ENCODE measurements at places on chromosomes 5 and 9.

DNA sequence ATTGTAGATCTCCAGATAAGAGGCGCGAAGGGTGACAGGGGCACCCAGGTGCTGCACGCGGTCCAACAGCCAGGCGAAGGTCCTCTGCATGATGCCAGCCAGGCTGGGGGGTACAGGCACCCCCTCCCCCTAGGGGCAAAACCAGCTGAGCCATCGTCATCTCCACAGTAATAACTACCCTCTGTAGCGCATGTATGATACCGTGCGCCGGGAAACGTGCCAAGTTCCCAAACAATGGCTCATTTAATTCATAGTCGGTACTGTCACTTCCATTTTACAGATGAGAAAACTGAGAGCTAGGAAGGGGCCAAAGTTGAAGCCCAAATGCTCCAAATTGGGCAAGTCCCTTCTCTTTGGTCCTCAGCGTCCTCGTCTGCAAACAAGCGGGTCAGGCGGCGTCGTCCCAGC is 1.5 kb downstream of the KIF12 start:
- peak; percentile 25 for DNase-seq

DNA sequence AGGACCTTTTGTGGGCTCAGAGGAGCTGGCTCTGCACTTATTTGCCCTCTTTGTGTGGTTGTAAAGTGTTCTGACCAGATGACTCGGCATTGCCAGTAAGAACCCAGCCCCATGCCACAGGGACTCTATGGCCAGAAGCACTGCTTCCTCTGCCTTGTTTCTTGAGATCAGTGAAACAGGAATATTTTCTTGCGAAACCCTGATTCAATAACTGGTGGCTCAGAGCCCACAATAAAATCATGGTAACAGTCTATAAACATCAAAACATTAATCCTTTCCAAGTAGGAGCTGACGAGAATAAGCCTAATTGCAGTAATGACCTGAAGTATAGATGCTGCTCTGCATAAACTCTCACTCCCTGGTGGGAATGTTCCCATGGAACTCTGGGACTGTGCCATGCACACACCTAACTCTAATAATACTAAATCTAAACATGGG is 344.3 kb downstream of the ZNF608 start:
- peak; percentile 90 for DNase-seq

DNA sequence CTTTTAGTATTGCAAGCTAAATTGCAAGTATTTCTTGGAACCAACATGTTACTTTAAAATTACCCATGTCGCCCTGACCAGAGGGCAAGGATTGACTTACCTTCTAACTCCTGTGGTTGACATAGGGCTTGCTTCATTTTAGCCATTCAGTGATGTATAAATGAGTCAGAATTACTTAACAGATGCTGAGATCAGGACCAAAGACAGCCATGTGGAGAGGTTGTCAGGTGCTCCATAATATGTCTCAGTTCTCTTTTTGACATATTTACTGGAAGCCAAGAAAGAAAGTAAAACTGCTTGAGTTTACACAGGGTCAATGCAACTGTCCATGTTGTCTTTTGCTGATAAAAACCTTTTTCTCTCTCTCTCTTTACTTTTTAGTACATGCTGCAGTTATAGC is 33.2 kb downstream of the F2RL2 start:
- DNase-seq = peak; percentile 50

DNA sequence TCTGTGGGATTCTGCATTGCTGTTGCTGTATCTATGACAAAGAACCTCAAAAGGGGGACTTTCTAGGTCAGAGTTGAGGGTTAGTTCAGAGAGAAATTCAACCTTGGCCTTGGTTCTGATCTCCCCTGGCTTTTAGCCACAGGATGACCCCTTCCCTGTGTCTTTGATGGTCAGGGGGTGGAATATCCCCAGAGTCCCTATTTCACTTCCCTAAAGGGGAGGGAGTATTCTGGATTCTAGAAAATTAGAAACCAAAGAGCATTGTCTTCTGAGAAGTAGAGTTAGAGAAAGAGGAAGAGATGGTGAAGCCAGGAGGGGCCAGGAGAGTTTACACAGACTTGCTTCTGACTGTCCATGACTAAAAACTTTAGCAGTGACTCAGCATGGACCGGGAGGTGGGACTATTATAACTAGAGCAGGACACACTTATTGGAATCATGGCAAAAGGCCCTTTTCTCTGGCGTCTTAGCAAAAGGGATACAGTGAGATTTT is 56.2 kb upstream of the LPAR1 start:
- peak; percentile 70 for DNase-seq

DNA sequence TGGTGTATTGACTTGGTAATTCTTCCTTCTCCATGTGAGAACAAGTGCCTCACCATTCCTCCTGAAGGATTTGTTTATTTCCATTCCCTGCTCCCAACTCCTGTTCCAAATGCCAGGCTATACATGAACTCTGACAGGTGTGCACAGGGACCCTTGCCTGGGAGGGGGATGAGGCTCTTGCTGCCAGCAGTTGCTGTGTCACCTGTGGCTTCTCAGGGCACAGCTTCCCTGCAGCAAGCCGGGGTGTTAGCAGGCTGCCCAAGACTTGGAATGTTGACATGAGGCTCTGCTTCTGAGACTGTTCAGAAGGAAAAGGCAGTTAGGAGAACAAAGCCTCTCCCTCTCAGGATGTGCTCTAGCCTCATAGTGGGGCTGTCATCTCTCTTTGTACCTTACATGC is 131.3 kb downstream of the DOCK2 start:
- no peak for DNase-seq

- DNase-seq = no peak
Observed at GRCh38 chr5:2832394-2832793, 80.9 kb upstream of the IRX2 start.

DNA sequence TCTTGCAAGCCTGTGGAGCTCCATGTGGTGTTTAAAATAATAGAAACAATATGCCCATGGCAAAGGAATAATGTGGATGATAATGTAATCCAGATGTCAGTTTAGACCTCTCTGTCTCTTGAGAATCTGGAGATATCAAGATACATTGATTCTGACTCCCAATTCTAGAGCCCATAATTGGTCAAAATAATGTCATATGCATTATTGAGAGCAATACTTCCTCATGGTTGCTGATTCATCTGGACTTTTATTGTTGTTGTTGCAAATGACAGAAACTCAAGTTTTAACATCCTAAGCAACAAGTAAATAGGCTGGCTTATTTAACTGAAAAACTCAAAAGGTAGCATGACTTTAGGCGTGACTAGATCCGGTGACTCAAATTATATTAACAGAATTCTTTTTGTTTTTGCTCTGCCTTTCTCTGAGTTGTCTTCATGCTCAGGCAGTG is 152.1 kb downstream of the PCSK1 start:
- peak; percentile 78 for DNase-seq

GRCh38 chr9:74499770-74500583 is 2.8 kb downstream of the RORB start:
- no peak for DNase-seq

- no peak for DNase-seq
Observed at GRCh38 chr9:68706363-68707201, 1.5 kb downstream of the PIP5K1B start.

- DNase-seq = no peak
Observed at GRCh38 chr9:129478461-129478860, 142.4 kb downstream of the C9orf50 start.

GRCh38 chr9:91037511-91038482 is 236.2 kb downstream of the SYK start:
- peak; percentile 41 for DNase-seq

- DNase-seq = no peak
Observed at GRCh38 chr5:131285703-131286399, 22.0 kb downstream of the CDC42SE2 start.

GRCh38 chr5:154258531-154259217 is 68.1 kb downstream of the GALNT10 start:
- DNase-seq = no peak

DNA sequence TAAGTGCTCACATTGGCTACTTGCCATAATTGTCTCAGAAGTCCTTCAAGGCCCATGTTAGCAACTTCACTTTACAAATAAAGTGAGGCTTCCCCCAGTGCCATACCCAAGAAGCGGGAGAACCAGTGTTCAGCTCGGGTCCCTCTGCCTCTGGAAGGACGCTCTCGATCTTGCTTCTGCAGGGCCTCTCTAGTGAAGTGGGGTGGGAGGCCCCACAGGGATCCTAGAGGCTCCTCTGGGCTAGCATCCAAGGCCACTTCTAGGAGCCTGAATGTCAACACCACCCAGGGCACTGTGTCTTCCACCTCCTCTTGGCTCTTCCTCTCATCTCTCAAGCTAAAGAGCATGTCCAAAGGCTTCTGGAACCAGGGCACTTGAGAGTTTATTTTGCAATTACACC is 282.5 kb downstream of the GADD45G start:
- DNase-seq = no peak

DNA sequence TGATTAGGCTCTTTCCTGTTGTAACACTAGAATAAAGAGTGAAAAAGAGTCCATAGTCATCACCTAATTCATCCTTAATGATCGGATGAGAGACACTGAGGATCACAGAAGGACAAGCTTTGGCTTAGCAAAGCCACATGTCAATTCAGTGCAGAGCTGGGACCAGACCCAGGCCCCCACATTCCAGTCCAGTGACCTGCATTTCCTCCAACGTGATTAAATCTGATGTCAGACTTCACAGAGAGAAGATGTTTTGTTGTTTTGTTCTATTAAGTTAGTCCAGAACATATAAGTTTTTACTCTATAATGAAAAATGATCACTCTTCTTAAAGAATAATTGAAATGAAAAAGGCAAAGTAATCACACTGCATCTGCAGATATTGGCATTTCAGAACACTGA is 377.9 kb upstream of the PAPPA start:
- no peak for DNase-seq

DNA sequence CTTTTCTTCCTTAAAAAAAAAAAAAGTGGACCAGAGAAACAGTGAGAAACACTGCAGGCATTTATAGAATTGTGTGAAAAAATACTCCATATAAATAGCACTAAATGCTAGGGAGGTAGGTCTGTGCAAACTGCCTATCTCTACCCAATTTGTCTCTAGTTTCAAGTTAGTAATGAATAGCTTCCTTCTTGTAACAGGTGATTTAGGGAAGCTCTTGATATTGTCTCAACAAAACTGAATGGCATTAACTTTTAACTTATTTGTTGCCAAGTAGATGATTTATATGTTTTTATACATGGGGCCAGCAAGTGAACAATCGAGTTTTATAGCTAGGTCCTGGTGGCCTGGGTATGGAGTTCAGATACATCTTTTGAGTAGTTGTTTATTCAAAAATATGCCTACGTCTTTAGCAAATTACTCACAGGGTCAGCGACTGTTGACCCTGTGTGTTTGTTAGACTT is 283.6 kb downstream of the NR3C1 start:
- DNase-seq = no peak

DNA sequence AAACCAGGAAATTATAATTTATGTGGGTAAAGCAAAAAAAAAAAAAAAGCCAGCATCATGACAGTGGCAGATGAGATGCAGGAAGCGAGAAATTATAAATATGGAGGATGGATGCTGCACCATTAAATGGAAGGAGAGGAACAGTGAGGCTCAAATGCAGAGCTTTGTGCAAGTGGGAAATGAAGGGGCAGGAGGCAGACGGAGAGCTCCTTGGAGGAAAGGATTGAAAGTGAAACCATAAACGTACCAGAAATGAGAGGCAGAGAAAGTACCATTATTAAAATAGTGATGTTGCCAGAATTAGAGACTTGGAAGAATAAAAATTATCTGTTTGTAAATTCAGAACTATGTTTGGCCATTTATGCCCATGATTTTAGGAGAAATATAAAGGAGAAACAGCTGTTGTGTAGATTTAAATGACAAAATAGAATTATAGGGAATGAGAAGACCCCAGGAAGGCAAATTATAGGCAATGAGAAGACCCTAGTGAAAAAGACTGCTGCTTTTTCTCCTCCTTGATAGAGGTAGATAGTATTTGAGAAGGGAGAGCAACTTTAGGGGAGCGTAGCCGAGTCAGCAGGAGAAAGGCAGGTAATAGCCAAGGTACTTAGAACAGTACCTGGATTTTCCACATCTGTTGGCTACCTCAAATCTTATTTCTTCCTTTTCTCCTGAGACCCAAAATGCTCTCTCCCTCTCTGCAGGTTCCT is 341.0 kb upstream of the CD180 start:
- no peak for DNase-seq

DNA sequence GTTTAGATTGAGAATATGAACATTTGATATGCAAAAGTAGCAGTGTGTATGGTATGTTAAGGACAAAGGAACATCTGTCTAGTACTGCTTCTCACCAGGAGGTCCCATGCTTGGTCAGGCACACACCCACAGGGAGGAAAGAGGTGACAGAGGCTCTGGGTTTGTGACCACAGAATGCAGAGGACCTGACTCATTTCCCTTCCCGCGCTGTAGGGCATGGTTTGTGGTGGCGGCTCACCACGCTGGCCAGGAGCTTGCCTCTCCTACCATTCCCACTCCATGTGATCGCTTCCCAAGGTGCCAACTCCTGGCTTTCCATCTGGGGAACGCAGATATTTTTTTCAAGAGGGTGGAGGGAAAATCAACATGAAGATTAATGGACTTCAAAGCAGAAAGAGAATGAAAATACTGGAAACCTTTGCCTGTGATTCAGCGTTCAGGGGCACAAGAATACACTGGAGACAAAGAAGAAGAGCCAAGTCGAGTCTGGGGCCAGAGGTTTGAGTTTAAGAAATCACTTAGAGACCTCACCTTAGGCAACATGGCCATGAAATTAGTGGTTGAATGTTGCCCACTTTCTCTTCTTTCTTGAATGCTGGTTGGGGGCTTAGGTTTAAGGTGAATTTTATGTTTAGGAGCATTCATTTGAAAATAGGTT is 477.8 kb downstream of the CCDC171 start:
- peak; percentile 71 for DNase-seq

DNA sequence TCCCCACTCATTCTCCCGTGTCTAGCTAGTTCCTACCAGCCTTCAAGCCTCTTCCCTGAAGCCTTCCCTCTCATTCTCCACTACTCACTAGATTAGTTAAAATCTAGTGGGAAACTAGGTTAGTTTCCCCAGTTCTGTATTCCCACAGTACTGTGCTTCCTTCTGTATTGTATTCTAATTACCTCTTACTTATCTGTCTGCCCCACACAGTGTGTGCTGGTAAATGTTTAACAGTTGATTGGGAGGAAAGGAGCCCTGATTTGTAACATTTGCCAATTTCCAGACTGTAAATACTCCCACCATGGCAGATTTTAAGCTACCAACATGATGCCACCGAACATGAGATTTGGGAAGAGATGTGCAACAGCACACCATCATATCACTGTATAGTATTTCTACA is 8.3 kb downstream of the KLHL3 start:
- no peak for DNase-seq

GRCh38 chr5:172090976-172091547 is 84.6 kb upstream of the FBXW11 start:
- peak; percentile 55 for DNase-seq

Measured in bronchial epithelial cell (primary cell).